ENCODE measurements at places on chromosomes 5 and 9.

GRCh38 chr5:17269201-17269600 lies 51.8 kb downstream of the BASP1 start:
- DNase-seq = no peak

- DNase-seq = no peak
These were observed 49.4 kb upstream of the PAPPA start for GRCh38 chr9:116103976-116104820.

GRCh38 chr5:91072881-91073280 lies 310.2 kb downstream of the ARRDC3 start:
- no peak for DNase-seq

DNA sequence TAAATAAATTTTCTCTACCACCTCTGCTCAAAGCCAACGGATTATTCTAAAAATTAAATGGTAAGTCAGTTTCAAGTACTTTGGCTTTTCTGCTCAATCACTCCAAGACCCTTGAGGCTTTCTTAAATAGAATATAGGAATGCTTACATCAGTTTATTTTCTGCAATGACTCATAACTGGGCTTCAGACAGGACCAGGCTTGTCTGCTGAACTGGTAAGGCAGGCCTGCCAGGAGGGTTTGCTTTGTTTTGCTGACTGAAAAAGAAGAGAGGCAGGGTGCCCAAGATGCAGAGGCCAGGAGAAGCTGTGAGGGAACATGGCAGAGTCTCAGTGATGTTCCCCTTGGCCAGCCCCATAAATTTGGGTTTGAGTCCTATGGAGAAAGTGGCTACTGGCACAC lies 60.3 kb upstream of the EPB41L4A start:
- no peak for DNase-seq

DNA sequence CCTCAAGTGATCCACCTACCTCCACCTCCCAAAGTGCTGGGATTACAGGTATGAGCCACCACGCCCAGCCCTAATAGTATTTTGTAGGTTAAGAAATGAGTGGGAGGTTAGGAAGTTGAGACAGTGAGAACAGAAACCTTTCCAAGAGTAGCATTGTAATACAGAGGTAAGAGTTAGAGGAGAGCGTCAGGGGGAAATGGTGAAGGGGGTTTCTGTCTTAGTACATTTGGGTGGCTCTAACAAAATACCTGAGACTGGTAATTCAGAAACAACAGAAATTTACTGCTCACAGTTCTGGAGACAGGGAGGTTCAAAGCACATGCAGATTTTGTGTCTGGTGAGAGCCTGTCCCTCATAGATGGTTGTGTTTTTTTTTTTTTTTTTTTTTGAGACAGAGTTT lies 18.8 kb downstream of the SMIM3 start:
- no peak for DNase-seq

GRCh38 chr9:27462434-27462833 lies 61.7 kb upstream of the IFNK start:
- DNase-seq = no peak

DNA sequence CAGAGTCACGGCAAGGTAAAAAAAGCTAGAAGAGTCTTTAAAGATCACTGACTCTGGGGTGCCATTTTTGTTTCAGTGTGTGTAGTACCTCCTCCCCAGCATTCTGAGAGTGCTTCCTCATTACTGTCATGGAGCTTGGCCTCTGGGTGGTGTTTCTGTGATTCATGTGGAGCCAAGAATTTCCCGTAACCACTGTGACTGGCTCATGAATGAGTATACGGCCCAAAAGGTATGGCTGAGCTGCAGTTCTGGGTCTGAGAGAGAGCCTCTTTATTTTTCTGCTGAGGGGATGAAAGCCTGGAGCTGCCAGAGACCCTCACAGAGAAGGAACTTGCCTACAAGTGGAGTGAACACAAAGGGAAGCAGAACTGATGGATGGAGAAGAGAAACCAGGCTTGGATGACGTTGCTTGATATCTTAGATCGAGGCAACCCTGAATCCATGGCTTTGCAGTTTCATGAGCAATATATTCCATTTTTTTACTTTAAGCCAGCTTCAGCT lies 85.6 kb downstream of the PTTG1 start:
- DNase-seq = no peak

DNA sequence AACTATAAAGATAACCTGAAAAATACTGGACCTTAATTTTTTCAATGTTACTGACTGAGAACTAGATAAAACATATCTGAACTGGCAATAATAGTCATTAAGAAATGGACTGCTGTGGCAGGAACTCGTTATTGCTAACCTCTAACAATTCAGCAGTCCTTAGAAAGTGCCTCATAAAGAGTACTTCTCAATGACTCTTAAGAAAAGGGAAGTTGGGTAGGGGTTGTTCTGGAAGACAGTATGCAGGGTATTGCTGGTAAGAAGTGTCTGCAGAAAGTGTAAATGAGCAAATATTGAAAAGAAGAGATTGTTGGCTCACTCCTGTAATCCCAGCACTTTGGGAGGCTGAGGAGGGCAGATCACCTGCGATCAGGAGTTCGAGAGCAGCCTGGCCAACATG lies 27.9 kb downstream of the FOXD1 start:
- no peak for DNase-seq

DNA sequence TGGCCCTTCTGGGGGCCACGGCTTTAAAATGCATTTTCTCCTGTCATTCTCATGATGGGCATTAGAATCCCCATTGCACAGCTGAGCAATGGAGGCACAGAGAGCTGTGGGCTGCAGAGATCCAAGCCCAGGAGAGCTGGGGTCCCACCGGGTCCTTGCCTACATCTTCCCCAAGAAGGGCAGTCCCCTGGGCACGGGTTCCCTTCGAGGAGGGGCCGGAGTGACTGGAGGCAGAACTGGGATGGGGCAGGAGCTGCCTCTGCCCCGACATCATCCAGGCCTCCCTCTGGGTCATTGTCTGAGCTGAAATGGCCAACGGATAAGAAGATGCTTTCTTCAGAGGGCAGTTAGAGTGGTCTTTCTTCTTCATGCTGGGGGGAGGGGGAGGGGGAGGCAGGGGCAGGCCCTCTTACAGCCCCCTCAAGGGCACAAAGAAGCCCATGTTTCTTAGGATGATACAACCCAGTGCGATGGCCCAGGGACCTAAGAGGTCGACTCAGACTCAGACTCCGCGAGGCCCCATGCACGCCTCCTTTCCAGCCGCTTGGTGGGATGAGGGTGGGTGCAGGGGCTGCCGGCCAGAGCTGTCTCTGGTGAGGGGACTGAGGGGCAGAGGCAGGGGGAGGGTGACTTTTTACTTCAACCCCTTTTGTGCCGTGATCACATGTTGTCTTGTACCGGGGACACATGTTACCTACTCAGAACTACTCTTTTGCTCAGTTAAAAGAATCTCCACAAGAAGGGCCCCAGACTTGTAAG lies 112.4 kb upstream of the IRX2 start:
- DNase-seq = no peak

GRCh38 chr5:17330386-17330785 lies 113.0 kb downstream of the BASP1 start:
- no peak for DNase-seq

- DNase-seq = no peak
These were observed 356.8 kb upstream of the DMAC1 start for GRCh38 chr9:8156346-8156745.

DNA sequence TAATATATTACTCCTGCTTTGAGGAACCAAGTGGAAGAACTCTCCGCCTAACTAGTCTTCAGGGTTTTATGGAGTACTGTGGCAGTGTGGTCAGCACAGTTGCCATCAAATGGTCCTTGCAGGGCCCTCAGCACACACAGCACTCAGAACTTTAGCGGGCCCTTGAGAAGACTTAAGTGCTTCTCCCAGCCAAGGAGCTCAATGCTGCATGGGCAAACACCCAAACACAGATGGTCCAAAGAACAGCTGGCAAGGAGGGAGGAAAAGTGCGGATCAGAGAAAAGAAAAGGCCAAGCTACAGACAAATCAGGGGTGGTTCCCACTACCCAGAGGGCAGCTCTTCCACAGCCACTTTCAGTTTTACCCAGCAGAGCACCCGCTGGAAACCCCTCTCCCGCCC lies 98.6 kb downstream of the SPOCK1 start:
- no peak for DNase-seq

DNA sequence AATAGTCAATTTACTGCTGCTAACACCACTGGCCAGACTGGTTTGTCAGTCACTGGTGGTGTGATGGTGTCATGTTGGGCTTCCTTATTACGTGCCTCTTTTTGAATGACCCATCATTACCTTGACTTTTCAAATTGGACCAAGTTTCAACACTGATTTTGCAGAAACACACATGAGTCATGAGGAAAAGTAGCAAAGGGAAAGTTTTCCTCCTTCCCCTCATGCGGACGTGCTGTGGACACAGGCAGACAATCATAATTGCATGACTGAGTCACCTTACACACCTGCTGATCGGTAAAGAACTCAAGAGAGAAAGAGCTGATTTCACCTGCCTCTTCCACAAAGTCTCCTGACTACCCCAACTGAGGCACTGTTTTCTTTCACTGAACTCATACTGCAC lies 324.5 kb downstream of the ARRDC3 start:
- no peak for DNase-seq

- no peak for DNase-seq
These were observed 245.4 kb upstream of the ANKH start for GRCh38 chr5:15116996-15117395.

DNA sequence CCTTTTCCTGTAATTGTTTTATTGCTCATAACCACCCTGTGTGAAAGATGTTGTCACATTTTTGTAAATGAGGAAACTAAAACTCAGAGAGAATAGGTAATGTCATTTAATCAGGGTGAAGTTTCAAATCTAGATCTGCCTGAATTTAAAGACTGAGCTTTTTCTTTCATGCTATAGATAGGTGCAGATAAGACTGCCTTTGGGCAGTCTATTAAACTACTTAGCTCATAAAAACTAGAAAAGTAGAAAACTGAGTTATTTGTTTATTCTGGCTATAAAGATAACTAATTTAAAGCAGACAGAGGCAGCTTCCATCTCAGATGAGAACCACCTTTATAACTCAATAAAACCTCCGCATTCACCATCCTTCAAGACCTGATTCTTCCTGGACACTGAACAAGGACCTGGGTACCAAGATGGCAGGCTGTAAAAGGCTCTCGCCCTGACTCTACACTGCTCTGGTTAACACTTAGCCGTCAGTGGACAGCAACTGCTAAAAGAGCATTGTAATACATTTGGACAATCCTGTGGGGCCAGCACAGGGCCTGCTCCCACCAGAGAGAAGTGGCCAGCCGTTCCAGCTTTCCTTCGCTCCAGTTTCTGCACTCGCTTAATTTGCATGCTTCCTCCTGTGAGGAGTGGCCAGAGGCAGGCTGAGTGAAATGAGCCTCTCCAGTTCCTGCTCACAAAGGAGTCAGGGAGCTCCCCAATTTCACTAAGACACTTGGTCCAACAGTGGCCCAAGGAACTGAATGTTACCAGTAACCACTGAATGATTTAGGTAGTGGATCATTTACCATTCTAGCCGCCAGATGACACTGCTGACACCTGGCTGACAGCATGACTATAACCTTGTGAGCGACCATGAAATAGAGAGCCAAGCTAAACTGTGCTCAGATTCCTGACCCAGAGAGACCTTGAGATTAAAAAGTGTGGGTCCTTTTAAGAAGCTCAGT lies 566.4 kb downstream of the EFNA5 start:
- no peak for DNase-seq

- no peak for DNase-seq
These were observed 27.1 kb upstream of the C6 start for GRCh38 chr5:41240390-41240789.

DNA sequence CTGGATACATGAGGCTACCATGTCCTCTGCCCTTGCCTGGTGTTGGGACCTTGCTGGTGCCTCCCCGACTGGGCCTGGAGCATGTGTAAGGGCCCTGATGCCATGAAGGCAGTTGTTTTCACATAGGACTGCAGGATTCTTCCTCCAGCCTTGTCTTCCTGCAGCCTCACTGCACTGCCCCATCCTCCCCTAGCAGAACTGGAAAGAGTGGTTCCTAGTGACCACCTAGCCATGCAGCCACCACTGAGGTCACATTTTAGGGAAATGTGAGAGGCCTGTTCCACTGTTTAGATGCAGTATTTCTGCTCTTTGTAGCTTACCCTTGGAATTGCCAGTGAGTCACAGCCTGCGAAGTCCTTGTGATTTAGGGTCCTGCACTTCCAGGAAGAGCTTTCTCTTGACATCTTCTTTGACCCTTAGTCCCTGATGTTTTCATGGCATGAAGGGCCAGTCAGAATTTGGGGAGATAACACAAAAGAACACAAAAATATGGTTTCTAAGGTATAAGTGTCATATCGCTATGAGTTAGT lies 24.2 kb upstream of the TNFAIP8 start:
- DNase-seq = no peak

GRCh38 chr9:125707472-125707804 lies 430 bp upstream of the MAPKAP1 start:
- no peak for DNase-seq

DNA sequence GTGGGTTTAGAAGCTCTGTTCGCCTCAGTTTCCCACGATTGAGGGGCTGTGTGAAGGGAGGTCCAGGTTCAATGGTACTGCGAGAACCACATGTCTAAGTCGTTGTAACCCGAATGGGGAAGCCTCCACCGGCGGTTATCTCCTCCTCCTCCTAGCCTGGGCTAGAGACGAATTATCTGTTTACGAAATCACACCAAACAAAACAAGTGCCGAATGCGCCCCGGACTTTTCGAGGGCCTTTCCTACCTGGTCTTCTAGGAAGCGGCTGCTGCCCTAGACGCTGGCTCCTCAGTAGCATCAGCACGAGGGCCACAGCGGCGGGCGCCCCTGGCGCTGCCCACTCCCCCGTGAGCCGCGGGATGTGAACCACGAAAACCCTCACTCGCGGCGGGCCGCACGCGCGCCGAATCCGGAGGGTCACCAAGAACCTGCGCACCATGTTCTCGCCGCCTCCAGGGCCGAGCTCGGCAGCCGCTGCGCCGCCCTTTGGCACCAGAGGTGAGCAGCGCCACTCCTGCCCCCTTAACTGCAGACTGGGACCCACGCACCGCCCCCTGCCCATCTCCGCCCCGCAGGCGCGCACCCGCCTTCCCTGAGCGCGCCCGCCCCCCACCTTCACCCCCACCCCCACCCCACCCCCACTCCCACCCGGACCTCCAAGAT lies at the start of gene CDKN2A:
CDKN2A (minus strand) TSS at position 500 of the 663 bp plus-strand sequence.
- DNase-seq = no peak

GRCh38 chr5:179345433-179346321 lies at the start of gene ADAMTS2:
ADAMTS2 (minus strand) TSS chr5:179345461; CDS start chr5:179345328, 133 bp downstream.
- DNase-seq = no peak

DNA sequence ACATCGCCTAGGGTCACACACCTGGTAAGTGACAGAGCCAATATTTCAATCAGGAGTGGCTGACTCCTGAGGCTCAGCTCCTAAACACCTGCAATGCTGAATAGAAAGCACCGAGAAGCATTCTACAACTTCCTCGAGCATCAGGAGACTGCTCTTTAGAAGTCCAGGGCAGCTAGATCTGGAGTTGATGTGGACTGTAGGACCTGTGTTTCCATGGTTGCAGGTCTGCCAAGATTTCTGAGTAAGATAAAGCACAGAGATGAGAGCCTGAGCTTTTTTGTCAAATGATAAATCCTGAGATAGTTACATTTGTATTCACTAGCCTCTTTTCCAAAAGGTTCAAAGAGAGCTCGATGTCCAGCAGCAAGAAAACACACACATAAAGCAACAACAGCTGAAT lies 43.8 kb downstream of the YIPF5 start:
- DNase-seq = no peak
